ENCODE measurements at places on chromosomes 5 and 9. TPM values are rescaled to one million over a fixed set of nuclear protein-coding genes. Genes with fewer than 3 reads are reported as not detected.
A peak's percentile ranks its signal among the peaks of the same experiment; 100 is the strongest.

Gene FBP2
- polyA plus RNA-seq, result not detected

Gene SLC22A4
- polyA plus RNA-seq, result 1.2 TPM

Gene NPR3
- polyA plus RNA-seq, result 3.0 TPM

Gene BTNL8
- 32.2 TPM for polyA plus RNA-seq

Gene FAM221B
- polyA plus RNA-seq, result not detected

Gene FOXD4L5
- 0.04 TPM for polyA plus RNA-seq

- no peak for DNase-seq
Measured at GRCh38 chr9:122080986-122081385, 12.1 kb downstream of the TTLL11 start.

DNA sequence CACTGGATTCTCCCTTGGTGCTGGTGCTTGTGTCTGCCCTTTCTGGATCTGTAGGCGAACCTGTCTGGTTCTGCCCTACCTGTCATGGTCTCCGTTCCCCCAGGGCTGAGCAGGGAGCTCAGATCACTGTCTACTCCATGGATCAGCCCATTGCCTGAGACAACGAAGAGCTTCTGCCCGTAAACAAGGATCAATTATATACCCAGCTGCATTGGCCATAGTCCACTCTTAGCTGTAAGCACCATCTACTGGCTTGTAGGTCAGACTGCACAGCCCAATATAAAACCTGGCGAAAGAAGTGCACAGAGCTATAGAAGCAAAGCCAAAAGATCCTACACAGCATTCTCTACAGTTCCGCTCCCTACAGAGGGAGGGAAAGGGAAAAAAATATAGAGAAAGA lies 181.5 kb upstream of the RPS23 start:
- no peak for DNase-seq

- DNase-seq, result no peak
Measured at GRCh38 chr9:21984101-21984500, 10.1 kb downstream of the CDKN2A start.

DNA sequence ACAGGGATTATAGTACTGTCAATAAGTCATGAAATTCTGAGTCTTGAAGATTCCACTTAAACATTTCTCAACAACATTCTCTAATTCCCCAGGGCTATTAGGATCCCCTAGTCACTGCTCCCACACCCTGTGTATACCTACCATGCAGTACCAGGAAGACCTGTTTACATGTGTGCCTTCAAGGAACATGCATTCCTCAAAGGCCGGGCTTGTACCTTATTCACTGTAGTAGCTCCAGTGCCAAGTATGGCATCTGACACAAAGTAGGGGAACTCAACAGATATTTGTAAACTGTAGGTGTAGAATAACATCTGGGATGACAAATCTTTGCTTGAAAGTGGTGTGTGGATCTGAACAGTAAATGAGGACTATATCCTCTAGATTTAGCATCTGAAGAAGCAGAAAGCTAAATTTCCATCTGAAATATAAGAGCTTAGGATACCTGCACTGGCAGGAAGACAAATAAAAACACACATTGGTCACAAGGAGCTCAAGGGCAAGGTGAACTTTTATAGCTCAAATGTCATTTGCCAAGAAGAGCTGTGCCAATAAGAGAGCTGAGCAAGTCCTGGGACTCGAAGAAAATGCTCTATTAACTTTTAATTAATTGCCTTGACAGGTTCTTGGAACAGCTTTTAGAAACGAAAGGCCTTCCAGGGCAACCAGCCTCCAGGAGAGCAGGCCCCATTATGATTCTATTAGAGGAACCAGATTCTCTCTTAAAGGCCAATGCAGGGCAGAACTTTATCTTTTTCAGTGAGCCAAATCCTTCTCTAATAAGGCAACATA lies 52.3 kb upstream of the MYOT start:
- DNase-seq, result no peak

- DNase-seq, result no peak
Measured at GRCh38 chr9:77708064-77708815, 60.1 kb upstream of the GNA14 start.

DNA sequence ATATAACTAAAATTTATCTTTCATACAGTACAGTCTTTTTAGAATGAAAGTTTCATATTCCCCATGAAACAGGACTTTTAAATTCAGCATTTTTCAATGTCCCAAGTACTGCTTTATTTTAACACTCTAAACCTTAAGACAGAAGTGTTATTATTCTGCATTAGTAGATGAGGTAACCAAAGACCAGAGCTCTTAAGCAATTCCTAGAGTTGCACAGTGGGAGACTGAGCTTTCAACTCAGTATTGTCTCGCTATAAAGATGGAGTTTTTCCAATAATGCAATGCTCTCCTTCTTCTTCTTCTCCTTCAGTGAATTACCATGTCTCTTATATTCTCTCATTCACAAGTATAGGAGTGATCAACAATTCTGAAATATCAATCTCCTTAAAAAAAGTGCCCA lies 479.7 kb downstream of the CETN3 start:
- DNase-seq, result no peak

- no peak for DNase-seq
Measured at GRCh38 chr5:44932922-44933585, 124.3 kb downstream of the MRPS30 start.

DNA sequence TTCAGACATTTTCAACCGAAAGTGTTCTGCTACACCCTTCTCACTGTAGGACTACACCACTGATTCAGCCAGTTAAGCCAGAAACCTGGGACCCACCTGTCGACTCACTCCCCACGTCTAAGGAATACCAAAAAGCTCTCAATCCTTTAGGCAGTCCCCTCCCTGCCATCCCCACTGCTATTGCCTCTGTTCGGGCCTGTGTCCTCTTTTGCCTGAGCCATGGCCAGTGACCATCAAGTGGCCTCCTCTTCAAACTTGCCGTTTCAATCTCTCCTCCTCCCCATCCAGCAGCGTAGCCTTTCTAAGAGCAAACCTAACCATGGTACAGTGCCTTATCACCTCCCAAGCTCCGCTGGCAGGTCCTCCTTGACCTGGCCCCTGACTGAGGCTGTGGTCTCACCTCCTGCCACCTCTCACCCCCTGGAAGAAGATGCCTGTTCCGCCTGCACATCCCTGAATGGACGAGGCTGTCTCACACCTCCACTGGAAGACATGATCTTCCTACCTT lies 64.1 kb downstream of the GALNT12 start:
- no peak for DNase-seq

GRCh38 chr9:4515958-4516375 lies 25.7 kb downstream of the SLC1A1 start:
- DNase-seq, result peak; percentile 83

DNA sequence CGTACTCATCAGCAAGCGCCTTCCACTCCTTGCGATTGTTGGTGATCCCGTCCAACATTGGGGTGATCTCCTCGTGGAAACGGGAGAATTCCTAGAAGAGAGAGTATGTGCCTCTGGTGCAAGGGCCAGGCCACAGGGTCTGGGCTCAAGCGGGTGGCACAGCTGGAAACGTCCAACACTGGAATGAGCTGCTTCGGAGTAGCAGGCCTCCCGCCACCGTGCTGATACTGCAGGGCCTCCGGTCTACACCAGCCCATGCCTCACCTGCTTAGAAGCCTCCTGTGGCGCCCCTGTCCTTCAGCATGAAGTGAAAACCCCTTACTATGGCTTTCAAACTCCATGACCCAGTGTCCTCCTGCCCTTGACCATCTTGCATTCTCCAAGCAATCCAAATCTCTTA lies 81.4 kb downstream of the PDE6A start:
- no peak for DNase-seq

DNA sequence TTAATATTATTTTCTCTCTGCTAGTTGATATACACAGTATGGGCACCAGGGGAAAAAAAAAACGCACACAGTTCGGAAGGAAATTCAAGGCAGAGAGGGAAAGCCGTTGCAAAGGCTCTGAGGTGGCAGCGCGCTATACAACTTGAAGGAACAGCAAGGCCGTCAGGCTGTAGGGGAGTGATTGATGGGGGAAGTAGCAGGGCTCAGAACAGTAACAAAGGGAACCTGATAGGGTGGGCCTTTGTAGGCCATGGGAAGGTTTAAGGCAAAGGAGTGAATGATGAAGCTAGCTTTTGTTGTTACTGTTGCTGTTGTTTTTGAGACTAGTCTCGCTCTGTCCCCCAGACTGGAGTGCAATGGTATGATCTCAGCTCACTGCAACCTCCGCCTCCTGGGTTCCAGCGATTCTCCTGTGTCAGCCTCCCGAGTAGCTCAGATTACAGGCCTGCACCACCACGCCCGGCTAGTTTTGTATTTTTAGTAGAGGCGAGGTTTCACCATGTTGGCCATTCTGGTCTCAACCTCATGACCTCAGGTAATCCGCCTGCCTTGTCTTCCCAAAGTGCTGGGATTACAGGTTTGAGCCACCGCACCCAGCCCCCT lies 27.0 kb downstream of the AQP7 start:
- no peak for DNase-seq

- DNase-seq, result no peak
Measured at GRCh38 chr5:141640051-141640415, 3.2 kb downstream of the RELL2 start.

DNA sequence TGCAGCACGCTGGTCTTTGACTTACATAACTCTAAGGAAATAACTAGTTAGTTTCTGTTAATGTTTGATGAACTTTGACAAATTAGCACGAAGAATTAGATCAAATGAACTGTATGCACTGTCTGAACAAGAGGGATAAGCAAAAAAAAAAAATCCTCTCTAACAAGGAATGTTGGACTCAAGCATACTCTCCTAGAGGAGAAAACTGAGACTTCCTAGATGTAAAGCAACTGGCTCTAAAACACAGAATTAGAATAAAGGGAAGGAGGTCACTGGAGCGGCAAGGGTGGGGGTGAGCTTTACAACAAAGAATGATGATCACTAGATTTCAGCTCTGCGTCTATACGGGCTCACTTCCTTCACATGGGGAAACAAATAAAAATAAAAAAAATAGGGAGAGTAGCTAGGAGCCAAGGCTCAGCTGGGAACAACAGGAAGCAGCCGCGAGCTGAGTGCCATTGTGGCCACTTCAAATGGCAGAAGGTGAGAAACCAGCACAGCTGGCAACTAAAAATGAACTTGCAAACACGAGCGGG lies 48.7 kb upstream of the CEMIP2 start:
- DNase-seq, result no peak

DNA sequence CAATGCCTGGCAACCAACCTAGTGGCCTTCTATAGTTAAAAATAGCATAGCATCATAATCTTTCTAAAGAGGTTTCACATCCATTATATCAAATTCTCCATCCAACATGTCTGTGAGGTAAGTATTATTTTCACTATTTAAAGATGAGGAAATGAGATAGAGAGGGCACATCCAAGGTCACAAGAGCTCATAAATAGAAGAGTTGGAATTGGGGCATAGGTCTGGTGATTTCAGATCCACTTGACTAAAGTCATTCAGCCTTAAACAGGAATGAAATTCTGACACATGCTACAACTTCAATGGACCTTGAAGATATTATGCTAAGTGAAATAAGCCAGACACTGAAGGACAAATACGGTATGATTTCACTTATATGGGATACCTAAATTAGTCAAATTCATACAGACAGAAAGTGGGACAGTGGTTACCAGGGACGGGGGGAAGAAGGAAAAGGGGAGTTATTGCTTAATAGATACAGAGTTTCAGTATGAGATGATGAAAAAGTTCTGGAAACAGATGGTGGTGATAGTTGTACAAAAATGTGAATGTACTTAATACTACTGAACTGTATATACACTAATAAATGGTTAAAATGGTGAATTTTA lies 259.6 kb upstream of the NR4A3 start:
- no peak for DNase-seq

DNA sequence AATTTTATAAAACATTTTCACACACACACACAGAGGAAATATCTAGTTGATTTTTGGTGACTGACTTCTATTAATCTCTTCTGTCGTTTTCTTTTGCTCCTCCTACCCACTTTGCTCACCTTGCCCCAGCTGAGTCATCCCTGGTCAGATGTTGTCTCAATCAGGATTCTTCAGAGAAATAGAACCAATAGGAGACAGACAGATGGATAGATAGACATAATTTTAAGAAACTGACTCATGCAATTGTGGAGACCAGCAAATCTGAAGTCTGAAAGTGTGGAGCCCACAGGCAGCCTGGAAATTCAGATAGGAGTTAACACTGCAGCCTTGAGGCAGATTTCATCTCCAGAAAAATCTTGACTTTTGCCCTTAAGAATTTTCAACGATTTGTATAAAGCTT lies 37.0 kb upstream of the PIK3R1 start:
- no peak for DNase-seq

GRCh38 chr9:130860458-130861316 lies 25.6 kb downstream of the ABL1 start:
- peak; percentile 97 for DNase-seq

- DNase-seq, result no peak
Measured at GRCh38 chr5:67031692-67032091, 164.9 kb downstream of the CD180 start.

GRCh38 chr9:121309833-121310425 lies 42.0 kb downstream of the GSN start:
- no peak for DNase-seq

- no peak for DNase-seq
Measured at GRCh38 chr5:103895738-103896137, 333.1 kb upstream of the NUDT12 start.

DNA sequence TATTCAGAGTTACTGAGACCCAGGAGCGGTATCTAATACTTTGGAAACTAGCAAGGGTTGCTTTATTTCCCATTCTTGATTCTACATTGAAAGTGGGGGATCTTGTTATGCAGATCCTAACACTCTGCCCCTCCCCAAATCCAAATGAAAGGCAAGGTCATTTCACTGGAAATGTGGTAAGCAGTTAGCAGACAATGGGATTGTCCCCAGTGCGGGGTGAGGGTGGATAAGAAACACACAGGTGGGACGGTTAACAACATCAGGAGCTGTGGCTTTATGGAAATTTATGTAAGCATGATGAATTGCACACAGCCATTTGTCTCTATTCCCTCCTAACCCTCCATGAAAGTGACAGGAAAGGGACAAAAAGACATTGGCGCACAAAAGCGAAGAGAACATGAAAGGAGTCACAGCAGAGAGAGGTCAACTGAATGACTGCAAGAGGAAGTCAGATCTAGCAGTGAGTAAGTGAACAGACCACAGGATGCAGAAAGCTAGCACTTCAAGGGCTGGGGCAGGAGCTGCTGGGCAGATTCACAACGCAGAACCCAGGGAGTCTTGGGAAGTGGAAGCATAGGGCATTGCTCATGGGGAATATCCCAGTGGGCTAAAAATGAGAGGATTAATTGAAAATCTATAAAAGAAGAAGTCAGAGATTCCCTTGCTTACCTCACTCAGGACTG lies 184.4 kb downstream of the HSD17B3 start:
- no peak for DNase-seq

GRCh38 chr5:69292306-69292705 lies 40.3 kb downstream of the CCDC125 start:
- no peak for DNase-seq

- no peak for DNase-seq
Measured at GRCh38 chr5:80481019-80481893, 6.6 kb upstream of the FAM151B start.

DNA sequence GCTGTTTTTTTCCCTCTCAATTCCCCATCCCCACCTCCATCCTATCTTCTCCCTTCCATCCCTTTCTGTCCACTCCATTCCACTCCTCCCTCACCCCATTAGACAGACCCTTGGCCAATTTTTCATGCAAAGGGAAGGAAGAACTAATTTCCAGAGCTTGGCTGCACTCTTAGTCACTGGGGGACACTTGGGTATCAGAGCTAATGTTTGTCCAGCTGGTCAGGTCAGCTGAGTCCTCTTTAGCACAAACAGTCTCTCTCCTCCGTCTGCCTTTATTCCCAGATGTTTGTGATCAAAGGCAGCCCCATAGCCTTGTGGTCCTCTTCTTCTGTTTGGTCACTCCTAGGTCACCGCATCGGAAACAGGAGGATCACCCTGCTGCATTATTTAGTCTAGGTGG lies 148.5 kb downstream of the NMUR2 start:
- DNase-seq, result no peak

- no peak for DNase-seq
Measured at GRCh38 chr5:65020492-65020891, 251.8 kb downstream of the CWC27 start.

All from sigmoid colon (tissue), 7 donors.